DMS153 (cell line): ENCODE measurements at places on chromosomes 6 and 20.

- DNase-seq, result no peak
Measured at GRCh38 chr6:79941489-79942151, 5.7 kb downstream of the ELOVL4 start.

- DNase-seq, result no peak
Measured at GRCh38 chr6:73369157-73369556, 540 bp downstream of the OOEP start.

DNA sequence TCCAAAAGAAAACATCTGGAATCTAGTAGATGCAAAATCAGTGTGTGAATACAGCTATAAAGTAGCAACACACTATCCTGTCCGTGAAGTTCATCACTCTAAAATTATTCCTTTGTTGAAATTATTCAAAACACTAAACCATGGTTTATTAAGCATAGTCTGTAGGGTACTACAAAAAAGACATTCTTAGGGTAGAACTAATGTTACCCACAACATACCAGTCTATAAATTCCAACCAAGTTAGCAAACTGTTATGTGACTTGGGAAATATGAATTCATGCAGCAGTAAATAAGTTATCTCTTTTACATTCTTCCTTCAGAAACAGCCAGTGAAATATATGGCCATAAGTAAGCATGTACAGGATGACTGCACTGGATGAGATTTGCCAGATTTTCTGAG is 580.3 kb upstream of the ADGRB3 start:
- no peak for DNase-seq

DNA sequence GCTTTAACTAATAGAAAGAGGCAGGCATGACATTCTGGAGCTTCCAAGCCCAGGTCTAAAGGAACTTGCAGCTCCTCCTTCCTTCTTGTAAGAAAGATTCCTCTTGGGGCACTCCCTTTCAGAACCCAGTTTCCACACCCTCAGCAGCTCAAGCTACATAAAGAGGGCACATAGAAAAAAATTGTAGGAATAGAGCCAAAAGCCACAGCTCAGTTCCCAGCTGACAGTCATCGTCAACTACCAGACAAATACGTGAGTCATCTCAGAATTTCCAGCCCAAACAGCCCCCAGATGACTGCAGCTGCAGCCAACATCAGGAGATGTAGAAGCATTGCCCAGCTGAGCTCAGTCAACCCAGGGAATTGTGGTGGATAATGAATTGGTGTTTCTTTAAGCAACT is 349.8 kb upstream of the ARID1B start:
- no peak for DNase-seq

- DNase-seq, result no peak
Measured at GRCh38 chr20:21435576-21435975, 38.2 kb upstream of the NKX2-4 start.

GRCh38 chr20:44145131-44145775 is 41.7 kb downstream of the JPH2 start:
- DNase-seq, result no peak

- DNase-seq, result no peak
Measured at GRCh38 chr6:27669295-27669623, 196.4 kb upstream of the ZNF184 start.
